GM04503 (cell line): ENCODE measurements at places on chromosomes 6 and 20.

GRCh38 chr20:17377231-17377630 lies 150.4 kb downstream of the PCSK2 start:
- DNase-seq: no peak

DNA sequence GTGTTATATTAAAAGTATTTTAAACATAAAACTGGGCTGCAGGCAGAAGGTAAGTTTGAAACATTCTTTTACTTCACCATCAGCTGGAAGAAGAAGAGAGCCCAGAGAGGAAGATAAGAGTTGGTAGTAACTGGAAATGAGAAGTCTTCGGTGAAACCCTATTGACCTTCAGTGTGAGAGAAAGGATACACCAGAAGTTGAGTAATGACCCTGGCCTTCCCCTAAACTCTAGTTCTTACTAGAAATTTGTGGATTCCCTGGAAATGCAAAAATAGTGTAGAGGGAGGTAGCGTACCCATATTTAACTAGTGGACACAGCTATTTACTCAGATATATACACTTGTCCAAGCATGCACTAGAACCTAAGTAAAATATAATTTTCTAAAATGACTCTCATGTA lies 8.0 kb upstream of the EPM2A start:
- no peak for DNase-seq

- DNase-seq: no peak
Measured at GRCh38 chr20:4022386-4023286, 7.3 kb upstream of the RNF24 start.

DNA sequence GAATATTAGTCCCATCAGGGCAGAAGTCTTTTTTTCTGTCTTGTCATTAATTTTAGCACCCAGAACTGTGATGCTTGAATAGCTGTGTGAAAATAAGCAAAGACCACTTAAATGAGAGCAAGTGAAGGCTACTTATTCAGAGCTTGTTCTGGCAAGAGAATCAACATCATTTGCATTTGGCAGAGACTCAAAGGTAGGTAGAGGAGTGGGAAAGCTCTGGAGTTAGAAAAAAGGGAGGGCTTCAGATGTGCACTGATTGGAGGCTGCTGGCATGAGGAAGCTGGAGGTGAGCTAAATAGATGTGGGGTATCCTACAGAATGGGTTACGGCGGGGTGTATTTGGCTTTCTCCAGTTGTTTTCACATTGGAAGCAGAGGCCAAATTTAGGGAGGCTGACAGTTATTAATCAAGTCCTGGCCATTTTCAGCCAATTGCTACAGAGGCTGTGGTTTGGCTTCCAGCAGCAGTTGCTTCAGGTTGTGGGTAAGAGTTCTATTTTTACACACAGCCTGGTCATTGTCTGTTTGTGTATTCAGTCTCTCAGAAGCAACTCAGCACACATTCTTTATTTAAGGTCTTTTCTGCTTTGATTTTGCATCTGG lies 254.3 kb downstream of the BTBD3 start:
- DNase-seq: peak; percentile 68

GRCh38 chr6:28981431-28981832 lies 23.7 kb downstream of the ZNF311 start:
- DNase-seq: no peak

DNA sequence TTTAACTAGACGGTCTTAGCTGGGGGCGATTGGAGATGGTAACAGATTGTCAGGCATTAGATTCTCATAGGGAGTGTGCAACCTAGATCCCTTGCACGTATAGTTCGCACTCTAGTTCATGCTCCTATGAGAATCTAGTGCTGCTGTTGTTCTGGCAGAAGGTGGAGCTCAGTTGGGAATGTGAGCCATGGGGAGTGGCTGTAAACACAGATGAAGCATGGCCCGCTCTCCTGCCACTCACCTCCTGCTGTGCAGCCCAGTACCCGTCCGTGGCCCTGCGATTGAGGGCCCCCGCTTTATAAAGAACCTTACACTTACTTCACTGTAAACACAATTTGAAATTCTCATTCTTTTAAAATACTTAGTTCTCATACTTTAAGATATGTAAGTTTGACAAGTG lies 339.4 kb downstream of the CDH26 start:
- DNase-seq: no peak

DNA sequence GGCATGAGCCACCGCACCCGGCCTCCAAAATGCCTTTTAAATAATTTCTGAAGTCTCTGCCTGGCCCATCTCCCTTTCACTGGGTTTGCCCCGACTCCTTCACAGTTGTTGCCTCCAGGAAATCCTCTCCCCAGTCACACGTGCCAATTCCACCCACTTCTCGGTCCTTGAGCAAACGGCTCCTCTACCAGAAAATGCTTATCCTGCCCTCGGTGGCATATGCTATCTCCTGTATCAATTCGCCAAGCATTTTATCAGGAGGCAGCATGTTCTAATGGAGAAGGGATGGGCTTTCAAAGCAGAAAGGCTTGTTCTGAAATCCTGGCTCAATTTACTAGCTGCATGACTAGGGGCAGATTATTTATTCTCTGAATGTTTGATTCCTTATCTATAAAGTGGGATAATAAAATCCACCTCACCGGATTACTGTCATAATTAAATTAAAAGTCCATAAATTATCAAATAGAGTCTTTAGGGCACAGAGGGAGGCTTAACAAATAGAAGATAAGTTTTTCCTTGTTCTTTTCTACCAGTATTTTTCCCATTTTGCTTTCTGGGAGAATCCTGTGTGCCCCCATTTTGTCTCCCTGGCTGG lies 66.3 kb downstream of the PPP1R3G start:
- DNase-seq: no peak

- DNase-seq: no peak
Measured at GRCh38 chr6:23478312-23478711, 647.7 kb upstream of the NRSN1 start.

DNA sequence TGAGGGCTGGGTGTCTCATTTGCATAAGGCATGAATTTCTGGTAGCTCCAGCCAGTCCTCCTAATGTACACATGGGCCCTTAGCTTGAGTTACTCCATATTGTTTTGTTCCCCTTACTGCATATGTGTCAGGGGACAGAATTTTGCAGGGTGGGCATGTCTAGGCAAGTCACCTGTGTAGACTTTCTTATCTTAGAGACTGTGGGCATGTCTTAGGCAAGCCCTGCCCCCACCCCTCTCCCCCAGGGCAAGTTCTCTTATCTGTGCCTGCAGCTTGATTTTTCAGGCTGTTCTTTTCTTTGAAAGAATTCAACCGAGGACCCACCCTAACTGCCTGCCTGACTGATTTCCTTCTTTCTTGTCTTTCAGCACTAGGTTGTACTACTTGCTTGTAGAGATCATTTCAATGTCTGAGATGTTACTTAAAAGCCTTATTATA lies 32.1 kb downstream of the NHLRC1 start:
- DNase-seq: no peak

GRCh38 chr6:149683256-149683859 lies 34.5 kb downstream of the LATS1 start:
- no peak for DNase-seq
